ENCODE measurements at places on chromosomes 11 and 22. TPM values are rescaled to one million over a fixed set of nuclear protein-coding genes. Genes with fewer than 3 reads are reported as not detected.
A peak's percentile ranks its signal among the peaks of the same experiment; 100 is the strongest.

GRCh38 chr11:74179234-74180052 lies 8.4 kb downstream of the PPME1 start:
- no peak overlapping the region for H3K4me3 ChIP-seq
- H3K27ac ChIP-seq, result peak overlapping the region; percentile 37
- no peaks in the 10 kb centered on the region for H3K27me3 ChIP-seq
- DNase-seq, result no peak

ZNF280B gene
- total RNA-seq, result 3.1 TPM

DNA sequence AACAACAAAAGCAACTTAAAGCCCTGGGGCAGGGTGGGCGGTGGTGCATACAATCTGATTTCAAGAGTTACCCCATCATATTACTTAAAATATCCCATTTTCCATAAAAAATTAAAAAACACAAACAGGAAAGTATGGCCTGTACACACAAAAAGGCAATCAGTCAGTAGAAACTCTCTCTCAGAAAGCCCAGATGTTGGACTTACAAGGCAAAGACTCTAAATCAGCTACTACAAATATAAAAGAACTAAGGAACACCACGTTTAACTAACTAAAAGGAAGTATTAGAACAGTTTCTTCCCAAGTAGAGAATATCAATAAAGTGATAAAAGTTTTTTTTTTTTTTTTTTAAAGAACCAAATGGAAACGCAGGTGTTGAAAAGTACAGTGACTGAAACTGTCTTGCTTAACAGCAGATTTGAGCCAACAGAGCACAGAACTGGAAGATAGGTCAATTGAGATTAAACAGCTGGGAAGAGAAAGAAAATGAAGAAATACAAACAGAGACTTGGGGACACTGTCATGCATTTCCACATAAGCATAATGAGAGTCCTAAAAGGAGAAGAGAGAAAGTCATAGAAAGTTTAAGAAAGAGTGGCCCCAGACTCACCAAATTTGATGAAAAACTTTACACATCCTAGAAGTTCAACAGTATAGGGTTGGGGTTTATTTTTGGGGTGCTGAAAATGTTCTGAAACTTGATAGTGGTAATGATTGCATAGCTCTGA lies 8.6 kb downstream of the SC5D start:
- H3K36me3 ChIP-seq, result peaks cover 3% of the 10 kb centered on the region
- H3K4me3 ChIP-seq, result no peak overlapping the region
- no peaks in the 10 kb centered on the region for H3K27me3 ChIP-seq
- no peaks in the 10 kb centered on the region for H3K4me1 ChIP-seq
- H3K27ac ChIP-seq, result no peak overlapping the region

DNA sequence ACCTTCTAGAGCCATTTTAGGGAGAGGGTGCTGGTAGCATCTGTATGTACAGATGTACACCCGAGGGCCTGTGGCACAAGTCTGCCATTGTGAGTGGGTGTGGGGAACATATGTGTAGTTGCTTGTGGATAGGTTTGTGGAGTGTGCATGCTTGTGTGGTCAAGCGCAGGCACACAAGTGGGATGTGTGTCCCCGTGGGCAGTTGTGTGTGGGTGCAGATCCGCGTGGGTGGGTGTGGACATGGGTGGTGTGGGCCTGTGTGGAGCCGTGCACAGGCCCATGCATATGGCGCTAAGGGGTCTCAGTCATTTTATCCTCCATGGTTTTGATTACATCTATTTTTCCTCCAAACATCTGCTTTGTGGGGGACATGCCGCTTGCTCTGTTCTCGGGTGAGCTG lies 28.8 kb downstream of the ALX4 start:
- no peak overlapping the region for H3K27ac ChIP-seq
- no peak overlapping the region for H3K4me3 ChIP-seq
- no peaks in the 10 kb centered on the region for H3K36me3 ChIP-seq
- H3K4me1 ChIP-seq, result peaks cover 15% of the 10 kb centered on the region

- H3K4me3 ChIP-seq, result no peak overlapping the region
- H3K27ac ChIP-seq, result no peak overlapping the region
- peaks cover 9% of the 10 kb centered on the region for H3K36me3 ChIP-seq
- peaks cover 41% of the 10 kb centered on the region for H3K4me1 ChIP-seq
- no peaks in the 10 kb centered on the region for H3K27me3 ChIP-seq
Observed at GRCh38 chr22:17783773-17784480, 9.7 kb upstream of the BID start.

- H3K4me1 ChIP-seq, result no peaks in the 10 kb centered on the region
- no peaks in the 10 kb centered on the region for H3K36me3 ChIP-seq
- H3K27ac ChIP-seq, result no peak overlapping the region
Observed at GRCh38 chr22:33962409-33962808, 42.1 kb upstream of the LARGE1 start.

DNA sequence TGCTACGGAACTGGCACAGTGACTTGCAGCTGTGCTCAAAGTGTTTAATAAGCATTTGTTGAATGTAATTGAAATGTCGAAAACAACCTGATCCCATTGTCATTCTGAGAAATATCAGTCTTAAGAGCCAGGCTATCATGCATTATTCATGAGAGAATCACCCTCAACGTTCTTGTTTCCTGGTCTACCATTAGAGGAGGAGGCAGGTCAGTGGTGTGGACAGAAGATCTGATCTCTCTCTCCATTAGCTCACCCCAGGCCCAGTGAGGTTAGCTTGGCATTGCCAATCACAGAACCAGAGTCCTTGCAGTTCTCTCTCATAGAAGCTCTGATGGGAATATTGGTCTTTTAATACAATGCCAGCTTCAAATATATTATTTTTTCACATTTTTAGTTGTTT lies 121.1 kb upstream of the SPON1 start:
- no peaks in the 10 kb centered on the region for H3K27me3 ChIP-seq
- H3K4me1 ChIP-seq, result no peaks in the 10 kb centered on the region
- H3K36me3 ChIP-seq, result no peaks in the 10 kb centered on the region
- H3K4me3 ChIP-seq, result no peak overlapping the region

CD3G gene
- 0.13 TPM for total RNA-seq

DNA sequence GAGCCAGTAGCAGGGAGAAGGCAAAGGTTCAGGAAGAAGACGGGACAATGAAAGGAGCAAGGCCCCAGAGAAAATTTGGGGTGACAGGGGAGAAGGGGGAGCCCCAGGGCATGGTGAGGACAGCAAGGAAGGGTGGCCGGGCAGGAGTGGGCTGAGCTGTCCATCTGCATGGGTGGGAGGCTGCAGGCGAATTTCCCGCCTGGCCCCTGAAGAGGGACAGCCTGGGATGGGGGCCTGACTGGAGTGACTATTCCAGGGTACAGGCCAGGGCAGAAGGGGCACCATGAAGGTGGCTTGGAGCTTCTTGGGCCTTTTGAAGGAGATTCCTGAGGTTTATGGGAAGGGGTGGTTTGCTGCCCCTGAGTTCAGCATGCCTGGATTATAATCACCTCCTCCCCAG lies 56.2 kb downstream of the WNT11 start:
- no peak for DNase-seq
- H3K36me3 ChIP-seq, result no peaks in the 10 kb centered on the region
- H3K27me3 ChIP-seq, result peaks cover 5% of the 10 kb centered on the region
- no peak overlapping the region for H3K4me3 ChIP-seq
- no peak overlapping the region for H3K27ac ChIP-seq

Data from muscle of leg (tissue), 16 donors.